ENCODE measurements at places on chromosomes 2 and 18. TPM values are rescaled to one million over a fixed set of nuclear protein-coding genes. Genes with fewer than 3 reads are reported as not detected.
A peak's percentile ranks its signal among the peaks of the same experiment; 100 is the strongest.

Gene ACTR1B
- not detected for polyA plus RNA-seq

Gene OXER1
- 5.5 TPM for polyA plus RNA-seq

Gene TCF7L1
- 34.2 TPM for polyA plus RNA-seq

Gene HOXD13
- polyA plus RNA-seq = not detected

GRCh38 chr2:105802587-105802986 lies 57.9 kb downstream of the NCK2 start:
- DNase-seq = no peak

- DNase-seq = no peak
These were observed 95.5 kb upstream of the XIRP2 start for GRCh38 chr2:166792808-166793207.

DNA sequence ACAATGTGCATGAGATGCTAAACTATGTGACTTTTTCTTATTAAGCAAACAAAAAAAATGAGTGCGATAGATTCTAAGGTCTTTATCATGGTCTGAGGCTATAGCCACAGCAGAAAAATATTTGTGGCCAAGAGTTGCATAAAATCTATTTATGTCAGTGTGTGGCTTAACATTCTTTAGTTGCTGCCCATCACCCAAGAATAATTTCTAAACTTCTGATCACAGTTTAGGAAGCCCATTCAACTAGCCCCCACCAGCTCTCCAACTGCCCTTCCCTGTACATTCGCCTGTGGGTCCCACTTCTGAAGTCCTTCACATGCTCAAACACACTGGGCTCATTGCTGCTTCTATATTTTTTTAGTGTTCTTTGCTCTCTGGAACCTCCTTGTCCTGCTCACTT lies 107.1 kb downstream of the CTNNA2 start:
- no peak for DNase-seq

- no peak for DNase-seq
These were observed 78.7 kb downstream of the GLI2 start for GRCh38 chr2:120814352-120814751.

DNA sequence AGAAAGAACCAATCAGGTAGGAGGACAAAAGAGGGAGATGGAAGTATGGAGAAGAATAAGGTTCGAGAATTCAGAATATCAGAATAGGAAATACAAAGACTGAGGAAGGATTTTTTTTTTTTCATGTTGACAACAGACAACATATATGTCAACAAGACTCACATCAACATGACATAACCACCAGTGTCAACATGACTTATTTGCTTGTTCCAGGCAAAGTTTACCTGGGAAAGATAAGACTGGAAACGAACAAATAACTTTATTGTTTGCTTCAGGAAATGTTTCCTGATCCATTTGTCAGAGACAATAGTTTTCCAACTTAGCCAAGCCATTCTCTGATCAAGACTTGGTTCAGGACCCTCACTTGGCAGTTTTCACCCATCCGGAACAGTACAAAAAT lies 321.9 kb upstream of the NETO1 start:
- DNase-seq = no peak

- DNase-seq = no peak
These were observed 963.0 kb downstream of the CNTNAP5 start for GRCh38 chr2:124988111-124988510.

DNA sequence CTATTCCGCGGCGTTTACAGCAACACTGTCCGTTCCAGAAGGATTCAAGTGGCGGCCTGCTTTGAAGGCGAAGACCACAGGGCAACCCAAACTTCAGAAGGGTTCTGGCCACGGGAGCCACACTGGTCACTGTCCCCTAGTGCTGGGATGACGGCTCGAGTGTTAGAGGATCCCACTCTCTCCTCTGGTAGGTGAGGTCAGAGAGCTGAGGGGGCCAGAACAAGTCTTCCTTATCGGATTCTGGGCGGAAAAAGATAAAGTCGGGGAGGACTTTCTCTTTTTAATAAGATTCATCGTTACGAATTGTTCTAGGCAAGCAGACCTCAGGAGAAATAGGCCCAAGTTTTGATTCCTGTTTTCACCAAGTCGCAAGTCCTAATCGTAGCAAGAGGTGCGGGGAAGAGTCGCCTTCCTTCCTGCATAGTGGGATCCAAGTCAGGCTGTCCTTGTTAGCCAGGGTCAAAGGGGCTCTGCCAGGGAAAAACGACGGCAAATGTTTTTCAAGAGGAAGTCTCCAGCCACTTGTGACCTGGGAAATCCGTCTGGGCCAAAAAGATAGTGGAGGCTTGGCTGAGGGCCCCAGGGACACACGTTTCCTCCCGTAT lies 864 bp upstream of the MYL12A start:
- peak; percentile 66 for DNase-seq

DNA sequence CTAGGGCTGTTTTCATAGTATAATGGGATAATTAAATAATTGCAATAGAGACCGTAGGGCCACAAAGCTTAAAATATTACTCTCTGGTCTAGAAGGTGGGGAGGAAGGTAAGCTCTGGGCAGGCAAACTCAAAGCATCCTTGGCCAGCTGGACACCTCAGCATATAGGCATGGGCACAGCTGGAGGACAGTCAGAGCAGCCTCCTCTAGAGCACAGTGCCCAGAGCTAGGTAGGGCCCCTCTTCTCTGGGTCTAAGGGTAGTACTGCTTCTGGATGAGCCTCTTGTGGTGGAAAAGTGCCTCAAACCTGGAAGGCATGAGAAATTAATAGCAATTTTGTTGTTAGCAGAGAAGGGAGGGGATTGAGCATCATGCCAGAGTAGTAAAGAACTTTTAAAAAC lies 291.3 kb upstream of the FBXO11 start:
- no peak for DNase-seq

DNA sequence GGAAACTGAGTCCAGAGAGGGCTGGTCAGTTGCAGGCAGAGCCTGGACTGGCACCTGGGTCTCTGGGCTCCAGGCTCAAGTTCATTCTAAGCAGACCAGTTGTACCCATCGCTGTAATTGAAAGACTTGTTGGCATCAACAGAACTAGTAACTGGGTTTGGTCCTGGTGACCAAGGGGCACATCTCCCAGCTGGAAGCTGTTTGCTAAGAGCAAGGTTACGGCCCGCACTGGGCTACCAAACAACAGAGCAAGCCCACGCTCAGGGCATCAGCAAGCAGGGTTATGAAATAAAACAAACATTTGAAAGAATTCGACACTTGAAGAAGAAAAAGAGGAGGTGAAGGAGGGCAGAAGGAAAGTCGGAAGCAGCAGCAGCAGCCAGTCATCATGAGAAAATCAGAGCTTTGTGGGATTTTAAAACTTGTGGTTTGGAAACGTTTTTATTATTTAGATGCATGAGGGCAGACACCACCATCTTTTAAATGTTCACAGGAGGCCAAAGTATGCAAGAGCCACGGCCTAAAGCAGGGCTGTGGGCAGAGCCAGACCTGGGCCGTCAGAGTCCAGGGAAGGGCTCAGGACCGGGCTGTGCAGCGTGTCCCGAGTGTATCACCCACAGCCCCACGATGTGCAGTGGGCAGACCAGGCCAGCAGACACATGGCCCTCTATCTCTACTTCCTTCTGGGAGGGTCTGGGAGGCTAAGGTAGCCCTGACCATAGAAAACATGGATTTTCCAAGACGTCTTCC lies 220.3 kb downstream of the BCL2 start:
- no peak for DNase-seq

- DNase-seq = no peak
These were observed 51.9 kb downstream of the PTPRM start for GRCh38 chr18:7618891-7619442.

DNA sequence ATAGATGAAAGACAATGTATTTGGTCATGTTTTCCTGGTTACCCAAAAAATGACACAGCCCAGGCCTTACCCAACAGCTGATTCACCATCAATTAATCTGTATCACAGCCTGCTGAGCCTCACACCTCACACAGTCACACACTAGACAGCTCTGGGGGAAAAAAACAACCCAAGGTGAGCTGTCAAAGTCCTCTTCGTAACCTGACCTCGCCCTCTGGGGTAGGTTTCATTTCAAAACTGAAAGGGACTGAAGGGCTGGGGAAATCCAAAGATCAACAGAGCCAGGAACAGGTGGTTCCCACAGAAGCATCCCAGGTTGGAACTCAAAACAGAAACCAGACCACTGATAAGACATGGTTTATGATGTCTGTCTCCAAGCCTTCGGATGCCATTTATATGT lies 18.2 kb upstream of the PCBP1 start:
- DNase-seq = no peak

DNA sequence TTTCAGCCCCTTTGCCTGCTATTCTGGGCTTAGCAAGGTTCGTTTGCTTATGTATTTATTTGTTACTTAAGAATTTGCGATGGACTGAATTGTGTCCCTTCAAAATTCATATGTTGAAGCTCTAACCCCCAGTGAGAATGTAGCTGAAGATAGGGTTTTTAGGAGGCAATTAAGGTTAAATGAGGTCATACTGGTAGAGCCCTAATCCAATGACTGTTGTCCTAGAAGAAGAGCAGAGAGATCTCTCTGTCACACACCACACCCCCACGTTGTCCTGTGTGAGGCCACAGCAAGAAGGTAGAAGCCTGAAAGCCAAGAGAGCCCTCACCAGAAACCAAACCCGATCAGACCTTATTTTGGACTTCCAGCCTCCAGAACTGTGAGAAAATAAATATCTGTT lies 66.7 kb downstream of the KIAA1328 start:
- DNase-seq = no peak

GRCh38 chr2:14752295-14752694 lies 119.8 kb downstream of the LRATD1 start:
- no peak for DNase-seq

GRCh38 chr18:292271-292670 lies 24.4 kb upstream of the THOC1 start:
- DNase-seq = no peak

GRCh38 chr2:113041871-113042270 lies 10.8 kb downstream of the IL36B start:
- no peak for DNase-seq

GRCh38 chr2:46657042-46657504 lies 177.7 kb downstream of the TMEM247 start:
- DNase-seq = no peak

GRCh38 chr18:65983750-65984149 lies 232.9 kb downstream of the CDH7 start:
- no peak for DNase-seq

GRCh38 chr2:219991116-219991515 lies 363.7 kb downstream of the SLC4A3 start:
- no peak for DNase-seq

DNA sequence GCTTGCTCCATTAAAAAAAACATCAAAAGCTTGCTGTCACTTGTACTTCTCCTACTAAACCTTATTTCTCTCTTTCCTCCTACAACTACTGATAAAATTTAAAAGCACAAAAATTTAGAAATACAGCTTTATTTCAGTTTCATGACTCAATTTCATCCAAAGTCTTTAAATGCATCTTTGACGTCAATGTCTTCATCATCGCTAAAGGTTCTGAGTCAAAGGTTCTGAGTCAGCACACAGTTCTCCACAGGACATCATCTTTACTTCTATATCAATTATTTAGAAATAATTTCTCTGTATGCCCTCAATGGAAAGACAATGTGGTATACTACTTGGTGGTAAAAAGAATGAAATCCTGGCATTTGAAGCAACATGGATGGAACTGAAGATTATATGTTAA lies 163.9 kb upstream of the DNMT3A start:
- no peak for DNase-seq

GRCh38 chr18:58788971-58789875 lies 75.5 kb upstream of the ZNF532 start:
- DNase-seq = no peak

GRCh38 chr2:189191766-189192165 lies 12.2 kb upstream of the COL5A2 start:
- DNase-seq = no peak

DNA sequence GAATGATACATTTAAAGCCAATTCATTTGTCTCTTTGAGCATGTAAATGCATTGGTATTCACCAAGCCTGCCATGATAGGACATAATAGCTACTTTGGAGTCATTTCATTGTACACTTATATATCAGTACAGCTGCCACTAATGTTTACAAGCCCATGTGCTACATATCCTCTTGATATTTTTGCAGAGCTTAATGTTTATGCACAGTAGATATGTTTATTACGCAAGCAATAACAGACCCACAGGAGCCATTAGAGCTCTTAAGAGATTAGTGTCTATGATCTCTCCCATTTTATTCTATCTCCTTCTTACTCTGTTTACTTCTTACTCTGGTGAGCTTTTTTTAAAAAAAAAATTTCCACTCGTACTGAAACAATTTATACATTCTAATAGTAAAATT lies 1132.1 kb upstream of the ZEB2 start:
- no peak for DNase-seq

DNA sequence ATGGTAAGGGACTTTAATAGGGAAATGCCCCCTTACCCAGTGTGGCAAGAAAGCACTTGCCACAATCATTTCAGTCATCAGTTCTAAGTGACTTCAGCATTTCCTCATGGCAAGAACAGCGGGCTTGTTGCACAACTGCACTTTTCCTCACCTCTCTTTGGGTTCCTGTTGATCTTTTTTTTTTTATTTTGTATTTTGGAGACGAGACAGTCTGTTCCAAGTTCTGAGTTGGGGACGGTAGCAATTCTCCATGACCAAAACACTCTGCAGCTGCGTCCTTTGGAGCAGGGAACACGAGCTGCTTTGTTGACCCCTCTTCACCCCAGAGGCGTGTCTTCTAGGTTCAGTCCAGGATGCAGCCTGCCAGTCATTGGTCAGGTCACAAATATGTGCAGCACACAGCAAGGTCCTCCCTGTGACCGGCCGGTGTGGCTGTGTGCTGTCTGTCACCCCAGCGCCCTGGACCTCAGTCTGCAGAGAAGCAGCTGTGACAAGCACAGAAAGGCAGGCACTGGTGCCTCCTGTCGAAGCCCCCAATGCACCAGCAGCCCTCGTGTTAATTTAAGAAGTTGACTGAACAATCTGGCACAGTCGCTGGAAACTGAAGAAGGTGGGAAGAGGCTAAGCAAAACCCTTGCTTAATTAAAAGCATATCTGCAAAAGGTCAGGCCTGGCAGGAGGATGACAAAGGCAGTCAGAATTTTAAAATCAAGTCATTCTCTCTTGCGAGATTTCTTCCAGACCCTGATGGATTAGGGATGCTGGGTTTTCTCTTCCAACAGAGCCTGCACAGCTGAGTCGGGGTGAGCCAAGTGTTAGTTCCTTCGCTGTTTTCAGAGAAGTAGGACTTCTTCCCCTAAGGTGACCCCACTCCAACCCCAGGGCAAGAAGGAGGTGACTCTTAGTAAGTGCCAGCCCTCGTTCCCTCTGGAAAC lies 96.7 kb upstream of the COPS8 start:
- DNase-seq = peak; percentile 85

DNA sequence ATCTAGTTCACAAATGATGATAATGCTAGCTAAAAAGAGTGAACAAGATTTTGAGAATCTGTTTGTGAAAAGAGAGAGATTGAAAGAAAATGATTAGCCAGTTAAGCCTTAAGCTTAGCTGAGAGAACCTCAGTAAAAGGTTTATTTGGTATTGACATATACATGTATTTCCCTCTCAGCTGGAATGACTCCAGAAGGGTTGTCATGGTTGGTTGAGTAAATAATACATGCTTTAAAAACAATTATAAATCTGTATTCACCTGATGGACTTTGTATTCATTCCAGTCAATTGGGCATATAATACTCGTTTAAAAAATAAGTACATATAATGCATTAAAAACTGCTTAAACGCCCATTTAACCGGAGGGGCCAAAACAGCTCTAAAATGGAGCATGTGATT lies 181.4 kb downstream of the GRB14 start:
- DNase-seq = no peak

- no peak for DNase-seq
These were observed 15.1 kb downstream of the MFF start for GRCh38 chr2:227340106-227340505.

- DNase-seq = no peak
These were observed 16.0 kb upstream of the RPE start for GRCh38 chr2:209986415-209986814.

- no peak for DNase-seq
These were observed 474.2 kb upstream of the LRRTM1 start for GRCh38 chr2:80778704-80779103.

GRCh38 chr2:43455296-43455695 lies 140.5 kb downstream of the THADA start:
- no peak for DNase-seq

Measured in muscle of arm (tissue), 14 donors.